Stimulated activated CD8-positive, alpha-beta memory T cell treated with anti-CD3 and anti-CD28 coated beads, Interleukin-4, amount 100 ng/mL, for 4 hours (primary cell): ENCODE measurements at places on chromosomes 1 and 21.

- DNase-seq, result no peak
Measured at GRCh38 chr21:19874521-19874920, 1123.7 kb upstream of the NCAM2 start.

DNA sequence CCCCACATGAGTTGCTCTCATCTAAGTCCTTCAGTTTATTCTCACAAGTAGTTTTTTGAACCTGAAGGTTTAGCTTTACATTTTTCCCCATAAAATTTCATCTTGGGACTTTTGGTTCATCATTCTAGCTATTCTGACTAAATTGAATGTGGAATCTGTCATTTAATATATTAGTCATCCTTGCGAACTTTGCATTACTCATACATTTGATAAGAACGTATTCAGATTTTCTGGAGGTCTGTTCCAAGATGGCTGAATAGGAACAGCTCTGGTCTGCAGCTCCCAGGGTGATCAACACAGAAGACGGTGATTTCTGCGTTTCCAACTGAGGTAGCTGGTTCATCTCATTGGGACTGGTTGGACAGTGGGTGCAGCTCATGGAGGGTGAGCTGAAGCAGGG, 59.8 kb upstream of the CSF1 start:
- DNase-seq, result no peak

- no peak for DNase-seq
Measured at GRCh38 chr1:234780112-234780511, 170.1 kb upstream of the IRF2BP2 start.

- no peak for DNase-seq
Measured at GRCh38 chr1:201508809-201509208, 1.9 kb upstream of the CSRP1 start.

- no peak for DNase-seq
Measured at GRCh38 chr1:178784131-178784536, 59.1 kb downstream of the RALGPS2 start.

DNA sequence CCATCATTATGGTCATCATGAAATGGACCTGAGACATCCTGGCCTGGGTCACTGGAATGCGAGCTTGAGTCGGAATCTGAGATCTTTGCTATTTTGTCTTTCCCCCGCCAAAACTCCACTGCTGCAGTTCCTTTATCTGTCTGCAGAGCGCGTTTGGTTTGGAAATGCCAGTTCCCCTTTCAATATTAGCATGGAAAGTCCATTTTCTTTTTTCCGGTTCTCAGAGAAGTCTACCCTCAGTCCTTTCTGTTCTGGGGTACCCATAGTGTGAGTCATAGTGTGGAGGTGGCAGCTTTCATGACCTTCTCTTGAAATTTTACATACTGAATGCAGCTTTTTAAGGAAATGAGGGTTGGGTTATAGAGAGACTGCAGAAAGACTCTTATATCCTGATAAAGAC, 14.6 kb downstream of the CACNA1E start:
- DNase-seq, result no peak

DNA sequence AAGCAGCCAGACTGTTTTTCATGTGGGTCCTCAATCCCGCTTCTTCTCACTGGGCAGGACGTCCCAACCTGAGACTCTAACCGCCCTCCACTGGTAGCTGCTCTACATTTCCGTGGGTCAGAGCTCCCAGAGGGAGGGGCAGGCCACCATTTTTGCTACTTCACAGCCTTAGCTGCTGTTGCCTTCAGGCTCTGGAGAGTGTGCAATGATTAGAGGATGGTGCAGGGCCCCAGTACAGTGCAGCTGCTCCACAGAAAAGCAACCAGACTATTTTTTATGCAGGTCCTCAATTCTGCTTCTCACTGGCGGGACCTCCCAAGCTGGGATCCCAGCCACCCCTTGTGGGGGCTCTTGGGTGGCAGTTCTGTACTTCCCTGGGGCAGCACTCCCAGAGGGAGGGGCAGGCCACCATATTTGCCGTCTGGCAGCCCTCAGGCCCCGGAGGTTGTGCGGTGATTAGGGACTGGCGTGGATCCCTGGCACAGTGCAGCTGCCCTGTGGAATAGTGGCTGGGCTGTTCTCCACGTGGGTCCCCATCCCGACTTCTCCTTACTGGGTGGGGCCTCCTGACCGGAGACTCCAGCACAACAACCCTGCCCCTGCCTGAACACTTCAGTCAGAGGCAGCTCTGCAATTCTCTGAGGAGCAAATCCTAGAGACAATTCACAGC, 647.6 kb upstream of the PKN2 start:
- no peak for DNase-seq

DNA sequence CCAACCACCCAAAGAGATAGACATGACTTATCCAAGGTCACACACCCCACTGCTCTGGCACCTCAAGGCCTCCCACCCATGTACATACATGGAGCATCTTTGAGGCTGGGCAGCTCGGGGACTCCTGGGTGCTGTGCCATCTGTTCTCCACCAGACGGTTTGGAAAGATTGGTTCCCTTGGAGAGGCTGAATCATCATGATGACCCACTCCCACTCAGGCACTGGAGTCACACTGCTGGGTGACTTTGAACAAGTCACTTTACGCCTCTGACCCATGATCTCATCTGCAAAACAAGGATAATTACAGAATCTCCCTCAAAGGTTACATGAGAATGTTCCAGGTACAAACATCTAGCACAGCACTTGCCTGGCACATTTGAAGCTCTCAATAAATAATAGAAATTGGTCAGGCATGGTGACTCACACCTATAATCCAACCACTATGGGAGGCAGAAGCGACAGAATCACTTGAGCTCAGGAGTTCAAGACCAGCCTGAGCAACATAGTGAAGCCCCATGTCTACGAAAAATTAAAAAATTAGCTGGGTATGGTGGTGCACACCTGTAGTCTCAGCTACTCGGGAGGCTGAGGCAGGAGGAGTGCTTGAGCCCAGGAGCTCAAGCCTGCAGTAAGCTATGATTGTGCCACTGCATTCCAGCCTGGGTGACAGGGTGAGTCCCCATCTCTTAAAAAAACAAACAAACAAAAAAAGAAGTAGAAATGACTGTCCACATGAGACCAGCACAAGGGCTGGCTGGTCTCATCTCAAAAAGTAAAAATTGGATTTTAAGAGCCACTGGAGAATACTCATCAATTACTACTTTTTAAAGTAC, 74.9 kb downstream of the RRAGC start:
- DNase-seq, result no peak

DNA sequence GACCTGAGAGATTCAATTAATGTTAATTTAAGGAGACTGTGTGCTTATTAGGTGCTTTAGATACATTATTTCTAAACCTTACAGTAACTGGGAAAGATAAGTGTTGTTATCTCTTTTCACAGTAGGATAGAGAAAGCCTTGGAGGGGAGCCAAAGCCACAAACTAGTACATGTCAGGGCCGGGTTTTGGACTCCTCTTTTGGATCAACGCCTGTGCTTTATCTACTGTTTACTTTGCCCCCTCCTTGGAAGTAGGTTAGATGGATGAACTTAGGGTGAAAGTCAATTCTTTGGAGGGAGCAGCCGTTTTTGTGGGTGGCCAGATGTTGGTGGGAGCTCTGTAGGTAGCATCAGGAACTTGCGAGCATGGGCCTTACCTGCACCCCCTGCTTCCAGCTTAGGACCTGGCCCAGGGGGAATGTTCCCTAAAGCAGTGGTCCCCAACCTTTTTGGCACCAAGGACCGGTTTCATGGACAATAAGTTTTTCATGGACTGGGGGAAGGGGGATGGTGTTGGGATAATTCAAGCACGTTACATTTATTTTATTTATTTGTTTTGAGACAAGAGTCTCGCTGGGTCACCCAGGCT, 1.7 kb downstream of the HHAT start:
- DNase-seq, result no peak

DNA sequence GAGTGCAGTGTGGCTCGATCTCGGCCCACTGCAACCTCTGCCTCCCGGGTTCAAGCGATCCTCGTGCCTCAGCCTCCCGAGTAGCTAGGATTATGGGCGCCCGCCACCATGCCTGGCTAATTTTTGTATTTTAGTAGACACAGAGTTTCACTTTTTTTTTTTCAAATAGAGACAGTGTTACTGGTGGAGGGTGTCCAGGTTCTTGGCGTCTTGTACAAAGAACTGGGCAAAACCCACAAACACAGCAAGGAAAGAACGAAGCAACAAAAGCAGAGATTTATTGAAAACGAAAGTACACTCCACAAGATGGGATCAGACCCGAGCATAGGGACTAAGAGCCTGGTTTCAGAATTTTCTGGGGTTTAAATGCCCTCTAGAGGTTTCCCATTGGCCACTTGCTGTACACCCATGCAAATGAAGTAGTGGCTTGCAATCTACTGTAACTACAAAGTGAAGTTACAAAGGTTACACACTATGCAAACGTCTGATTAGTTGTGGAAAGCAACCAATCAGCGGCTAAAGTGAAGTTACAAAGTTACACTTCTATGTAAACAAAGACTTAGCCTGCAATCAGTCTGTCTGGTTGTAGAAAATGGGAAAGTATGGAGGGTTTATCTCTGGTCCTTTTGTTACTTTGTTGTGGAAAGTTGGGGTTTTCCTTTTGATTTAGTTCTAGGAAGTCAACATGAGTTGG, 199.1 kb downstream of the DYRK1A start:
- no peak for DNase-seq

DNA sequence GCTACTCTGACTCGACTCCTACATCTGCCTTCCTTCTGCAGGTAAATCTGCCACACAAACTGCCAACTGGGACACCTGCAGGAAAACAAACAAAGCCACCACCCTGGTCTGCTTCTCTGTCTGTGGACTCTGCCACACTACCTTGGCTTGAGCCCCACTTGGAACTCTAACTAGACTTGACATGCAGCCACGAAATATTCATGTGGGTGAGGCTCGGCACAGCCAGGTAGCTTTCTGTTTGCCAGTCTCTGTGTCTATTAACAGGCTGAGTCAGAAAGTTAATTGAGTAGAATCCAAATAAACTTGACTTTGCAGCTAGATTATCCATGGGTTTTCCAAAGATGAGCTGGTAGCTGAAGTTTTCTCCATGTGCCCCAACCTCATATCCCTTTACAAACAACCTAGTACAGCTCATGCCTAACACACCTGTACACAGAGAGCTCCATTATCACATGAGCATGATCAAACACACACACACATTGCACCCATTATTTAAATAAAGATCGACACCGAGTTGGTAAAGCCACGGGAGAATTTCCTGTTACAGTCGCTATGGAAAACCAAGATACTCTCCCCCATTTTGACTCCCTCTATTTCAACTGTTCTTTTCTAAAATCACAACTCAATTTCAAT, 808 bp downstream of the C1orf116 start:
- no peak for DNase-seq

DNA sequence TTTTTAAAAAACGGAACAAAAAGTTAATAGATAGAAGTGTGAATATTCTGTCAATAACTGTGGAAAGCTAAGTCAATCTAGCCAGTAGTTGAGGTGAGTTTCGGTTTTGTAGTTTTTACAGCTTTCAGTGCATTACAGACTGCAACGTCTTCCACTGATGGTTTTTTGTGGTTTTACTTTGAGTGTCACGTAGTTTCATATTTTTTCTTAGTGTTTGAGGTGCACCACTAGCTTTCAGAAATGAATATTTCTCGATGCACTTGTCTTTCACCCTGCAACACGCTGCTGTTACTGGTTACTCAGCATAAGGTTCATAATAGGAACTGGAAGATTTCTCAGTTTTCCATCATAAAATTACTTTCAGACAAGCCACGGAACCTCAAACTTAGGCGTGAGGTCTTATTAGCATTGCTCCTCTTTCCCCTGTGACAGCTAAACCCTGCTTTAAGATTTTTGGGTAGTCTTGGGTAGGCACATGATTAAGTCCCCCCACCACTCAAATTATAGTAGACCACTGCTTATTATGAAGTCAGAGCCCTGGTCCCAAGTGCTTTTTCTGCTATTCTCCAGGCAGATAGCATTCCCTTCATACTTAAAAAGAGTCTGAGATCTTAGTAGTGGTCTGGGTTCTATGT, 1412.7 kb downstream of the KCNT2 start:
- DNase-seq, result no peak

DNA sequence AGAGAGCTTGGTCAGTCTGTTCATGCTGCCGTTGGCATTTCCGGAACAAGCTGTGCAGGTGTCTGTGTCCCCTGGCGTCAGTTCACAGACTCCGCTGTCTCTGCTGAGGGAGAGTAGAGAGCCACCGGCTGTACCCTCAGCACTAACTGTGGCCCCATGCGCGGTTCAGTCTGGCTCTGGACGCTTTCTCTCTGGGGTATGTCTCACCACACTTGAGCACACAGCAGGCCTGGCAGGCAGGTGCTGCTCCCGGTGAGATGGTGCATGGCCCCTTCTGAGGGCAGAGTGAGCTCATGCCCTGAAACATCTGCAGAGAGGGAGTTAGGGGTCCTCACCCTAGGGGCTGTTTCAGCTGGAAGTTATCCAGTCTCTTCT, 60.0 kb upstream of the TLR5 start:
- DNase-seq, result no peak

- DNase-seq, result no peak
Measured at GRCh38 chr1:94603663-94604062, 62.1 kb upstream of the F3 start.

GRCh38 chr1:7366955-7367665, 404.0 kb upstream of the VAMP3 start:
- DNase-seq, result no peak

DNA sequence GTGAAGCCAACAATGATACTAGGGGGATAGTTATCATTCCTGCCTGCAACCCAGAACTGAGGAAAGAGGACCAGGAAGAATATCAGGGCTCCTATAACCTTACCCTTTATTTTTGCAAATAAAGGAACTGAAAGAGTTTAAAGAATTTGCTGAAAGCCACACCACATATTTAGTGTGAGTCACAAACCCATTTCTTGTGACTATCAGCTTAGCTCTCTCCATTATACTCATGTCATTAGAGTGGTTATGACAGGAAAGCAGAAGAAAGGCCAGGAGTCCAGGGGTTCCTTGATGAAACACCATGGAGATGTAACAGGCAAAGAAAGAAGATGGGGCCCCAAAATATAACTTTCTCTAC, 141.1 kb upstream of the SAMSN1 start:
- DNase-seq, result no peak

DNA sequence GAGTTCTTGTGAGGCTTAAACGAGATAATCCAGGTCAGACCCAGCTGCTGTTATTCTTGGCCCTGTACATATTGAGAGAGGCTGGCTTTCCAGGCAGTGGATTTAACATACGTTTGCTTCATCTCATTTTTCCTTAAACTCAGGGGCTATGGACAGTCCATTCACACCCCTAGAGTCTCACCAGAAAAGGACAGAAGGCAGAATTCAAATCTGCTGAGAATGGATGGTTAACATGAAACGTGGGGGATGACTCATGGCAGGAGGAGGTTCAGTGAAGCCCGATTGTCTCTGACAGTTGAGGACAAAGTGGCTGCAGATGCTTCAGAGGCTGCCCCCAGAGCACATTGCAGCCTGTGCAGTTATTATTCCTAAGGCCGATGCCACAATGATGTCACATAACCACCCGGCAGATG, 39.5 kb downstream of the TGFB2 start:
- no peak for DNase-seq

GRCh38 chr1:107413546-107413945, 272.7 kb downstream of the NTNG1 start:
- DNase-seq, result no peak

GRCh38 chr21:39633770-39634181, 21.0 kb downstream of the B3GALT5 start:
- no peak for DNase-seq

GRCh38 chr1:201288007-201288406, 4.7 kb downstream of the PKP1 start:
- no peak for DNase-seq
